AG04449 (cell line): ENCODE measurements at places on chromosomes 4 and X.

DNA sequence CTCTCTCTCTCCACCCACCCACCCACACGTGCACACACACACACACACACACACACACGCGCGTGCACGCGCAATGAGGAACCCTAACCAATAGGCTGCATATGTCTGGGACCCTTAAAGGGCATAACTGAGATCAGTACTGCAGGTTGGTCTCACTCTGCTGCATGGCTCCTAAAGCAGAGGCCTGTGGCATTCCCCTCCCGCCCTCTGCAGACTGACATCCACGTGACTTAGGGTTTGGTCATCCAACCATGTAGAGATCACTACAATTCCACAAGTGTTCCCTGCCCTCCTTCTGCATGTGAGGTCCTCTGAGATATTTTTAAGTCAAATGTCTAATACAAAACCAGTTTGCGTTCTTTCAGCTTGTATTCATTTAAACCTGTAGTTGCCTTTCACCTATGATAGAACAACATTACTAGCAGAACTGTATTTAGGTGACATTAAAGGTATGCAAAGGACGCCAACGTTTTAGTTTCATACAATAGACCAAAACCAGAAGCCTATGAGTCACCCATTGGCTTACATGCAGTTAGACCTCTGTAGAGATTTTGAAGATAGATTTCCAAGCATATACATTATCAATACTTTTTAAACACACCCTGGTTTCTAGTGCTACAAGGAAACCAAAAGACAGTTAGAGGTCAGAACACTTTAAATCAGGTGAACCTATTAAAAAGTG lies 10.1 kb downstream of the XAGE5 start:
- no peak for DNase-seq

GRCh38 chr4:28014469-28014868 lies 1153.8 kb downstream of the STIM2 start:
- no peak for DNase-seq

- no peak for DNase-seq
Measured at GRCh38 chrX:122771933-122772332, 412.1 kb upstream of the GRIA3 start.

GRCh38 chrX:100830547-100830946 lies 10.4 kb downstream of the CSTF2 start:
- no peak for DNase-seq

DNA sequence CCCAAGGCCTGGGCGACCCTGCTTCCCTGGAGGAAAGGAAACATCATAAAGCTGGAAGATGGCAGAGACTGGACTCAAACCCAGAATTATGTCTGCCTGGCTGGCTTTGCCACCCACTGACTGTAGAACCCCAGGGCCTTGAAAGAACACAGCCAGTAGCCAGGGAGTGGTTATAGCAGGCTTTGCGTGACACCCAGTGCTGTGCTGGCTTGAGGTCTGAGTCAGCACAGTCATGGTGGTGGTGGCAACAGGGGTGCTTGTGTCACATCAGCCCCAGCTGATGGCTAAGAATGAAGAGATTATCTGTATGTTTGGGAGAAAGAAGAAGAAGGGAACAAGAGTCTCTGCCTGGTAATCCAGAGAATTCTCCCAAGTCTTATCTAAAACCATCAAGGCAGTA lies 178.8 kb upstream of the SPIN4 start:
- no peak for DNase-seq

DNA sequence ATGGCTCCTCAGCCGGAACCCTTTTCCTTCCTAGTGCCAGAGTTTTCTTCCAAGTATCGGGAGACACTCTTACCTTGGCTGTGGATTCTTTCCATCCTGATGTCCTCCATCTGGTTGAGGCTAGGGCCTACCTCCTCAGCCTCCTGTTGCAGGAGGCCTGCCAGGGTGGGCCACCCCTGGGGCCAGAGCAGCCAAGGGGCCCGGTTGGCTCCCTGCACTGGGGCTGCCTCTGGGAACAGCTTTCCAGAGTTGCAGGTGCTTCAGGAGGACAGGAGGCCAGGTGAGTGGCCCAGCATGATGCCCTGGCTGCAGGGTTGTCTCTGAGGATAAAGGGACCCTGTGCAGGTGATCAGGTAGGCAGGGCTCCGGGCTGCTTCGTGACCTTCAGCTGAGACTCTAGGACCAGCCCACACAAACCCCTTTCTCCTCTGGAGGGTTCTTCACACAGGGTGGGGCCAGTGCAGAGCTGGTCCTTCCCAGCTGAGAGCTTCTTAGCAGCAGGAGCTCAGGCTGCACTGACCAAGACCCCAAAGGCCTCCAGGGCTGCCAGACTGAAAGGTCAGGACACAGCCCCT lies 5.3 kb upstream of the GPR78 start:
- no peak for DNase-seq

DNA sequence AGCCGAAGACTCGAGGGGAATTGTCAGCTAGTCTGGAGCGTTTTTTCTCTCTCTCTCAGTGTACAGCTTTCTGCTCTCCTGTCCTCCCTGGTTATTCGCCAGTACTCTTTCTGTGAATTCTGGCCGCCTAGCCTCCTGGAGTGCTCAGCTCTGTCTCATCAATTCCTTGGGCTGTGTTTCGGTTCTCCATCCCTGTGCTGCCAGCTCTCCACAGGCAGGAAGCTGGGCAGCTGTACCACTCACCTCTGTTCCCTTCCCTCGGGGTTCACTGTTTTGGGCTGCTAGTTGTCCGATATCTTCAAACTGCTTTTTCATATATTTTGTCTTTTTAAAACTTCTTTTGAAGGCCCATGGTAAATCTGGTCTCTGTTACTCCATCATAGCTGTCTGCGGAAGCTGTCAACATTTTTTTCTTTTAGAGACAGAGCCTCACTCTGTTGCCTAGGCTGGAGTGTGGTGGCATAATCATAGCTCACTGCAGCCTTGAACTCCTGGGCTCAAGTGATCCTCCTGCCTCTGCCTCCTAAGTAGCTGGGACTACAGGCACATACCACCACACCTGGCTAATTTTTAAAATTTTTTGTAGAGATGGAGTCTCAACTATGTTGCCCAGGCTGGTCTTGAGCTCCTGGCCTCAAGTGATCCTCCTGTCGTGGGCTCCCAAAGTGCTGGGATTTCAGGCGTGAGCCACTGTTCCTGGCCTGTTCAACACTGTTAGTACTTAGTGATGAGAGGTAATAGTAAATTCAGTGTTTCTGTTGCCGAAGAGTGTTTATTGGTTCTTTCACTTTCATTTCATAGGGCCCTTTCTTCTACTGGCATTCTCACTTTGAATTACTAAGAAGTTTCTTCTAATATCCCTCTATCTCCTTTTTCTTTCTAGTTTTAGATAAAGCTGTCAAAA lies 18.6 kb downstream of the ZCCHC4 start:
- DNase-seq, result no peak

- no peak for DNase-seq
Measured at GRCh38 chr4:169404960-169405359, 134.2 kb upstream of the SH3RF1 start.

- DNase-seq, result no peak
Measured at GRCh38 chr4:146142768-146143167, 32.8 kb upstream of the LSM6 start.

DNA sequence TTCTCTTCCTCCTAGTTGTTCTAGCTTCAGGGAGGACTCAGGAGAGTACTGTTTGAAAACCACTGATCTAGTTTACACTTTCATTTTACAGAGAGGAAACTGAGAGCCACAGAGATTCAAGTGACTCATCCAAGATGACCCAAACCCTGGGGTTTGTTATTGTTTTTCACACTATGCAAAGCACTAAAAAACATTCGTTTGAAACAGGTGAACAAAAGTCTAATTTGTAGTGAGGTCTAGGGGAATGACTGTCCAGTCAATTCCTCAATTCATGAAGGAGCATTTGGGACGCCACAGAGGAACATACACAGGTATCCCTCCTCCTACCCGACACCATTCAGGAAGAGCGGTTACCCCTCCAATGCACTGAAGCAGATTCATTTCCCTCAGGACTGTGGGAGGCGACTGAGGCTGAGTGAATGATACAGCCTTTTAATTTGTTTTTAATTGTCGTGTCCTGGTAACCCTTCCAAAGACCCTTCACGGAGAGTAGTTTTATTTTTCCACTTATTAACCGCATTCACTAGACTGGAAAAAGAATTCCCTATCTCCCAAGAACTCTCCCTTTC lies 30.3 kb downstream of the TLR10 start:
- DNase-seq, result no peak

DNA sequence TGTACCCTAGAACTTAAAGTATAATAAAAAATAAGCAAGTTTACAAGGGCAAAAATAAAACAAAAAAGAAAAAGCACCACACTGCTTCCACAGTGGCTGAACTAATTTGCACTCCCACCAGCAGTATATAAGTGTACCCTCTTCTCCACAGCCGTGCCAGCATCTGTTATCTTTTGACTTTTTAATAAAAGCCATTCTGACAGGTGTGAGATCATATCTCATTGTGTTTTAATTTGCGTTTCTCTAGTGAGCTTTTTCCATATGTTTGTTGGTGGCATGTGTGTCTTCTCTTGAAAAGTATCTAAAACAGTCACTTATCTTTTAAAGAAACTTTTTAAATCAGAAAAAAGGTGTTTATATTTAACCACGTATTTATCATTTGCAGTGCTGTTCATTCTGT lies 71.3 kb downstream of the NFKB1 start:
- no peak for DNase-seq

DNA sequence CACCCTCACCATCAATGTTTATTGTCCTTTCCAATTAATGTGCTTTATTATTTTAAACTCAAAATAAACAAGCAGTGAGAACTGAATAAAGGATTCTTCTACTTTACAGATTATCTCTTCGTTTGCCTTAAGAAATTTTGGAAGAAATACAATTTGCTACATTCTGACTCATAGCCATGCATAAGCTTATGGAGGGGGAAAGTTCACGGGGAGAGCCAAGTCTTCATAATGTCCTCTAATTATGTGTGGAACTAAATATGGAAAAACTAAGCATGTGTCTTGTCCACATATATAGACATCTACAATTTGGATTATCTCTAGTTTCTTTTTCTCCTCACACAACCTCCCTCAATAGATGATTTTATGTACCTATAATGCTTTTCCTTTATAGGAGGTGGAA lies 17.5 kb downstream of the CXCL13 start:
- no peak for DNase-seq

- DNase-seq, result no peak
Measured at GRCh38 chr4:182846036-182846435, 71.2 kb downstream of the DCTD start.

DNA sequence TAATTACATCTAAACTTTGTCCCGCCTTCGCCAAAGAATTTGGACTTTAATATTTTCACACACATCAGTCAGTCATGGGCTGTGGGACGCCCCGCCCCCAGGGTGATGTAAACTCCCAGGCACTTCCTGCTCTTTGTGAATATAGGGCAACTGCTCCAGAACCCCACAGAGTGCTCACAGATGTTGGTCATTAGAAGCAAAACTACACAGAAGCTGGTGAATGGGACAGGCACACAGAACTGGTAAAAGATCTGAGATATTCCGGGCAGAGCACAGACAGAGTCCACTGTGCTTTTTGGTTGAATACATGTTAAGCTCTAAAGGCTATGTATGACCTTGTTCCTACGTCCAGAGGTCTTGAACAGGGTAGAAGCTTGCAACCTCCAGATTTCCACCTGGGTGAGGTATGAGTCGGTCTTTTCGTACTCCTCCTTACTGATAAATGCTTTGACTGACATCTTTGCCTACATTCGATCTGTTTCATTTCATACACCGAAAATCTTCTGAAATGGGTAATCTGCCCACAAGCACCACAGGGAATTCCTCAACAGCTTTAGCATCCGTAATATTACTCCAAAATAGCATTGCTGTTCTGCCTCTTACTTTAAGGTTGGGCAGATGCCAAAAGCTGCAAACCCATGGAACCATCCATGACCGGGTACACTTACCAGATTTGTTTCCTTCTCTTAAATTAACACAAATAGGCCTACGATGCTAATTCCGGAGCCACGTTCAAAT lies 144.6 kb downstream of the AMELX start:
- no peak for DNase-seq

GRCh38 chr4:40763228-40763716 lies 13.5 kb downstream of the NSUN7 start:
- no peak for DNase-seq

- DNase-seq, result no peak
Measured at GRCh38 chr4:120454788-120455187, 388.1 kb upstream of the MAD2L1 start.

- no peak for DNase-seq
Measured at GRCh38 chr4:163816494-163816893, 322.0 kb downstream of the TMA16 start.

GRCh38 chr4:31784558-31784957 lies 1064.4 kb downstream of the PCDH7 start:
- no peak for DNase-seq

DNA sequence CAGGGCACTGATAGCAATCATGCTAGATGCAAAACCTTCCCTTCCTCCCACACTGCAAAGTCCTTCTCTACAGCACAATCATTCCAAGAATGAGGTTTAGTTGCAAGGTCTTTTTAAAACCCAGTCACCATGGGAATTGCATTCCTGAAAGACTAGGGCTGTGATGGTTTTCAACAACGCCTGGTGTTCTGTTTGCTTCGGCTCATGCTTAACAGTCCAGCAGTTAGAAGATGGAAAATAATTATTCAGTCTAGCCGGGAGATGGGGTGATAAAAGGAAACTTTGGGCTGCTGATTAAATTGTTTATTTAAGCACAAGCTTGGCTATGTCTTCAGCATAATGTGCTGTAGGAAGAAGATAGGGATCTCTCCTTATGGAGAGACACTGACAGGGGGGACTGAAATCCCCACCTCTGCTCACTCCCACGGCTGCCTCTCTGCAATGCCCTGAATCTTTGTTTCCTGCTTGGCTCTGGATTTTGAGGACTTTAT lies 211.4 kb downstream of the MID1IP1 start:
- no peak for DNase-seq

DNA sequence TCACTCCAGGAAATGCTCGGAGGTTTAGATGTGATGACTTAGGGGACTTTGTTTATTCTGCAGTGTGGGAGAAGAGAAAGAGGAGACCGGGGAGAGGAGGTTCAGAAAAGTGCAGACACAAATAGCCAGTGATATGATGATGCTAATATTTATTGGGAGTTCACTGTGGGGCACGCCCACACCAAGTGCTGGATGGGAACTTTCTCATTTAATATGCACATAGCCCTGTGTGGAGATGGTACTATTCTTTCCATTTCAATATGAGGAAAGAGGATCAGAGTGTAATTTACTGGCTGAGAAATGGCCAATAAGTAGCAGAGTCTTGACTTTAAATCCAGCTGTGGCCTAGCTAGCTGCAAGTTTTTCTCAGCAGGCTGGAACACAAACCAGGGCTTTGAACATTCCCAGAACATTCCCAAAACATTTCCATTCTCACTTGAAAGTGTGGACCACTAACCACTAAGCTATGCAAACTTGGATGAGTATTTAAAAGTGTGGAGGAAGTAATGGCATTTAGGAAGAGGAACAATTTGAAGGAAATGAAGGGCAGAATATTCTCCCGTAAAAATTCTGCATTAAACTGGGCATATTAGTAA lies 231.7 kb downstream of the HS3ST1 start:
- DNase-seq, result no peak

DNA sequence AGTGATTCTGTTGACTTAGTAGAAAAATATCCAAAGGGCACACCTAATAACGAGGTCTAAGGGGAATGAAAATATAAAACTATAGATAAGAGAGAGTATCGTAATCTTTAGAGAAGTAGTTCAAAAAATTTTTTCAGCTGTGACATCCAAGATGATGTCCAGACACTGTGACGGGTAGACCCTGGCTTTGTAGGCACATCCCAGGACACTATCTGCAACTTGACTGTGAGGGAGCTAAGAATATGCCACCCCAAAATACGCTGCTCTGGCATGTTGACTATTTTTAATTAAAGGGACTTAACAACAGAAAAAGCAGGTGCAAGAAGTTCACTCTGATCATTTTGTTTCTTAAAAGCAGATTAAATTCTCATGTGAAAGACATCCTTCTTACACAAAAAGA lies 89.5 kb downstream of the CLCN4 start:
- DNase-seq, result no peak
